Mammary epithelial cell (primary cell): ENCODE measurements at places on chromosomes 13 and 19. TPM values are rescaled to one million over a fixed set of nuclear protein-coding genes. Genes with fewer than 3 reads are reported as not detected.

- no peak for DNase-seq
These were observed 94.3 kb downstream of the FAM216B start for GRCh38 chr13:42875475-42876269.

GRCh38 chr13:105670179-105670990, 865.1 kb downstream of the EFNB2 start:
- no peak for DNase-seq

- peak; percentile 74 for DNase-seq
These were observed 372.4 kb downstream of the SUCLA2 start for GRCh38 chr13:47628666-47629065.

GRCh38 chr13:49859560-49859959, 67.1 kb upstream of the KPNA3 start:
- peak; percentile 65 for DNase-seq

DNA sequence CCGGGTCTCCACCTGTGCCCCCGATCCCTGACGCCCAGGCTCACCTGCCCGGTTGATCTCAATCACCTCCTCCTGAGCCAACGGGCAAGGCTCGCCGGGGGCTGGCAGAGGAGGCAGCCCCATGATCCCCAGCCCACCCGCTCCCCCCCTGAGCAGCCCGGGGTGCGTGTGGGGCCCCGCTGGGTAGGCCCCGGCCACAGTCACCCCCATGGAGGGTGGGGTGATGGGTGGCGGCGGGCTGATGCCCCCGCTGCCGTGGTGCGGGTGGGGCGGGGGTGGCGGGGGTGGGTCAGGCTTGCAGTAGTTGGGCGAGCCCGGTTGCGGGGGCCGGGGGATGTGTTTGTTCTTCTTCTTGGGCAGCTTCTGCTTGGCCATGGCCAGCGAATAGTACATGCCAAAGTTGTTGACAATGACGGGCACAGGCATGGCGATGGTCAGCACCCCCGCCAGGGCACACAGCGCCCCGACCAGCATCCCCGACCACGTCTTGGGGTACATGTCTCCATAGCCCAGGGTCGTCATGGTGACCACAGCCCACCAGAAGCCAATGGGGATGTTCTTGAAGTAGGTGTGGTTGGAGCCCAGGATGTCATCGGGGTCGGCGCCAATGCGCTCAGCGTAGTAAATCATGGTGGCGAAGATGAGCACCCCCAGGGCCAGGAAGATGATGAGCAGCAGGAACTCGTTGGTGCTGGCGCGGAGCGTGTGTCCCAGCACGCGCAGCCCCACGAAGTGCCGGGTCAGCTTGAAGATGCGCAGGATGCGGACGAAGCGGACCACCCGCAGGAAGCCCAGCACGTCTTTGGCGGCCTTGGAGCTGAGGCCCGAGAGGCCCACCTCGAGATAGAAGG, 6.0 kb downstream of the KCNC3 start:
- DNase-seq: no peak

Gene FAM216B
- total RNA-seq: not detected in 2 replicates

Gene NCR1
- total RNA-seq: not detected

GRCh38 chr19:18730885-18731513, 47.5 kb downstream of the CRTC1 start:
- no peak for DNase-seq

DNA sequence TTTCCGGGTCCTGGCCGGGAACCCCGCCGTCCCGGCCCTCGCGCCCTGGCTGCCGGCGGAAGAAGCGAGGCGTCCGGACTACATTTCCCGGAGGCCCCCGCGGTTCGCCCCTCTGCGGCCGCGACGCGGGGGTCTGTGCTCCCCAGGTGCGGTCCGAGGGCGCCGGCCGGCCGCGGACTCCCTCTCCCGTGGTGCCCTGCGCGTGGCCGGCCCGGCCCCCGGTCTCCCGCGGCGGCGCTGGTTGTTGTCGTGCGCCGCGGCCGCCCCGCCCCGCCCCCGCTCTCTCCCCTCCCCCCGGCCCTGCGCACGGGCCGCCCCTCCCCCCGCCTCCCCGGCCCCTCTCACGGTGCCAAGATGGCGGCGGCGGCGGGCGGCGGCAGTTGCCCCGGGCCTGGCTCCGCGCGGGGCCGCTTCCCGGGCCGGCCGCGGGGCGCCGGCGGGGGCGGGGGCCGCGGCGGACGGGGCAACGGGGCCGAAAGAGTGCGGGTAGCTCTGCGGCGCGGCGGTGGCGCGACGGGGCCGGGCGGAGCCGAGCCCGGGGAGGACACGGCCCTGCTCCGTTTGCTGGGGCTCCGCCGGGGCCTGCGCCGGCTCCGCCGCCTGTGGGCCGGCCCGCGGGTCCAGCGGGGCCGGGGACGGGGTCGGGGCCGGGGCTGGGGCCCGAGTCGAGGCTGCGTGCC, at the start of gene KMT2B:
KMT2B (plus strand) TSS at position 339 of the 680 bp plus-strand sequence; CDS start at position 355, 16 bp downstream.
- peak; percentile 95 for DNase-seq

GRCh38 chr13:110653851-110654250, 38.5 kb downstream of the NAXD start:
- no peak for DNase-seq

- DNase-seq: no peak
These were observed 15.9 kb upstream of the OLFM4 start for GRCh38 chr13:53012707-53013106.

GRCh38 chr13:97538203-97538602, 104.2 kb downstream of the RAP2A start:
- DNase-seq: no peak

- DNase-seq: peak; percentile 99
These were observed 4.9 kb downstream of the ARHGEF1 start for GRCh38 chr19:41887711-41888382.

Gene OR10H1
- not detected for total RNA-seq

Gene APOC4
- not detected in 2 replicates for total RNA-seq

GRCh38 chr19:37829526-37829925, 50.1 kb upstream of the ZNF573 start:
- DNase-seq: no peak

Gene RASIP1
- 3.0 and 6.3 TPM in 2 replicates for total RNA-seq

Gene ZMYM5
- 13.5 TPM for total RNA-seq

Gene OR7A17
- total RNA-seq: not detected

Gene COL4A2
- 94.2 TPM for total RNA-seq

- DNase-seq: no peak
These were observed 1356.5 kb upstream of the SLC10A2 start for GRCh38 chr13:104422668-104423067.

DNA sequence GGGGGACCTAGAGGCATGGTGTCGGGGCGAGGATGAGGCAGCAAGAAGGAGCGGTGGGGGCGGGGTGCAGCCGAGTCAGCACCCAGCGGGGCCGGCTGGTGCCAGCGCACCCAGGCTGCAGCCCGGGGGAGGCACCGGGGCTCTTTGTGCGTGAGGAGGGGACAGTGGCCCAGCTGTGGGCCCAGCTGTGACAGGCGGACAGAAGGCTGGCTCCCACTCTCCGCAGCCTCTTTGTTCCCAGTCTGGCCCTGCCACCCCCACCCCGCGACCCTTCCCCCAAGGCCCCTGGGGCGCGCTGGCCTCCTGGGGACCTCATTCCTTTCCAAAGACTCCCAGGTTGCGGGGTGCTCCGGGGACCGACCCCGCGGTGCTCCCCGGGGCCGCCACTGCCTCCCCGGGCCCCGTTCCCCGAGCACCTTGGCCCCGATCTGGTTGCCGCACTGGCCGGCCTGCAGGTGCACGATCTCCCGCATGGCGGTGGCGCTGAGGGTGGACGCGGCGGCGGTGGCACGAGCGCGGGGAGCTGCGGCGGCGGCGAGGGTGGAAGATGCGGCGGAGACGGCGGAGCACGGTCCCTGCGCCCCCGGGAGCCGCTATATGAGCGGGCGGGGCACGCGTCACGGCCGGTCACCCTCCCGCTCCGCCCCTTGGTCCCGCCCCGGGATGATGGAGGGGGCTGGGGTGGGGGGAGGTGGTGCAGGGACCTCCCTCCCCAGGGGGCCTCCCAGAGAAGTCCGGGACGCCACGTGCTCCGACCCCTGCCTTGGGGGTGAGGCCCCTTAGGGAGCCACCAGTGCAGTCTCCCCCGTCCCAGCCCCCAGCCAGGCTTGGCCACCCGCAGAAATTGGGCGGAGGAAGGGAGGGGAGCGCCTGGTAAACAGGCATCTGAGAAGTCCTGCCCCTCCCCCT, at the start of gene TUBB4A:
TUBB4A (minus strand) TSS at position 570 of the 909 bp plus-strand sequence; CDS start at position 473, 97 bp downstream.
- no peak for DNase-seq

Gene HRC
- not detected for total RNA-seq

Gene SELENOV
- total RNA-seq: not detected in 2 replicates

GRCh38 chr19:56811480-56811879, 29.0 kb downstream of the PEG3 start:
- no peak for DNase-seq

Gene C19orf81
- total RNA-seq: not detected

Gene FUT6
- 0.17 TPM for total RNA-seq

- peak; percentile 82 for DNase-seq
These were observed 494.3 kb downstream of the COG6 start for GRCh38 chr13:40149611-40150274.

DNA sequence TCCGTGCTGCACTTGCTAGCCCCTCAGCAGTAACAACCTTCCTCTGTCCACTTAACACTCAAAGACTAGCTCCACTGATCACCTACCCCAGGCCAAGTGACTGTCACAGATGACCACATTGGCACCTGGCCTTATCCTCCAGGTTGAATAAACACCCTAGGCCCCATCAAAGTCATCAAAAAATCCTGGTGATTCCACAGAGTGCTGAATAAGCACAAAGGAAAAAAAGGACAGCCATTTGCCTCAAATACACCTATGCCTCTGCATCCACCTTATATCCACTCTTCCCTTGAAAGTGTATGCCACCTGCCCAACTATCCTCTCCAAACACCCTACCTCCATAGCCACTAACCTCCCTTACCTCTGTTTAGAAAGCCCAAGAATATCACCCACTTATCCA, 2.7 kb downstream of the ZNF154 start:
- no peak for DNase-seq

- DNase-seq: no peak
These were observed 6.0 kb downstream of the CKAP2 start for GRCh38 chr13:52461265-52461664.

- DNase-seq: no peak
These were observed 5.8 kb upstream of the PRODH2 start for GRCh38 chr19:35818445-35818844.

Gene TNFRSF19
- total RNA-seq: 1.5 TPM

Gene SMIM17
- total RNA-seq: not detected in 2 replicates

Gene AZU1
- total RNA-seq: not detected in 2 replicates

DNA sequence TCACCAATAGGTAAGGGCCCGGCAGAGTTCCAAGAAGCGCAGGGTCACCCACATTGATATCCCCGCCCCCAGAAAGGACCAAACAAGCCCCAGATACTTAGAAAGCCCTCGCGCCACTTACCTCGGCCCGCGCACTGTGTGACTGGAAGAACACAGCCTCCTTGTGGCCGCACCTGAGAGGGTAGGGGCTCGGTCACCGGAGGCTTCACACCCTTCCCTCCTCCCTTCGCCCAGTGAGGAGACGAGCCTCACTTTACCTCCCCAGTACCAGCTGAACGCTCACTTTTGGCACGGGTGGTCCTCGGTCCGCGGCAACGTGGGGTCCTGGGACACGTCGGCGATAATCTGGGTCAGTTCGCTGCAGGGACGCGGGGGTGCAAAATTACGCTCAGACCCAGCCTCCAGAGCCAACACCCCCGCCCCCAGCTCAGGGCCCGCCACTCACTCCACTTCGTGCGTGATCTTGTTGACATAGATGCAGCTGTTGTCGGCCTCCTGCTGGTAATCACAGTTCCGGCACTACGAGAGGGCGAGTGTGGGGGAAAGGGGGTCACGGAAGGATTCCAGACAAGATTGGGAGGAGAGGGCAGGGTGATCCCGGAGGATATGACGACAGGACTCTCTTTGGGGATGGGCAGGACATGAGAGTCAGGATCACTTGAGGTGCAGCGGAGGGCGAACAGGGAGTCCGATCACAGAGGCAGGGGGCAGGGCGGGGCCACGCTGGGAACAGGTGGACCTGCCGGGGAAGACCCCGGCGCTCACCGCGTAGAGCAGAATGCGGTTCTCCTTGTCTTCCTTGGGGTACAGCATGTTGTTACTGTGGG, 568 bp downstream of the POLR2I start:
- peak; percentile 42 for DNase-seq

- peak; percentile 21 for DNase-seq
These were observed 171.4 kb downstream of the OXGR1 start for GRCh38 chr13:96822895-96823294.

DNA sequence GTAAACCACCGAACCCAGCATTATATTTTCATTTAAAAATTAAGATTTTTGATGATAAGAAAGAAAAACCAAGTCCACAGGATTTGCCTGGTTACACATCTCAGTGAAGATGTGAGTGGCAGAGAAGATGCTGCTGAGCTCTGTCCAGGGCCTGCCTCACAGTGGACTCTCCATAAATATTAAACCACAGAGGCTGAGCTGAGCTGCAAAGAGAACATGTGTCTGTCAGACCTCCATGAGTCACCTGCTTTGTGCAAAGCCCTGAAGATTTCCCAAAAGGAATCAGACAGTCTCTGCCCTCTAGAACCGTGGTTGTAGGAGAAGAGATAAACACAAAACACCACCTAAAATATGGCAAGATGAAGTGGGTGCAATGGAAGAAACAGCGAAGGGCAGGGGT, 127.2 kb upstream of the TSC22D1 start:
- DNase-seq: peak; percentile 64

GRCh38 chr13:112438515-112438914, 62.4 kb downstream of the SPACA7 start:
- DNase-seq: no peak

- peak; percentile 65 for DNase-seq
These were observed 64.3 kb downstream of the ZNF66 start for GRCh38 chr19:20840371-20840770.
